Activated CD8-positive, alpha-beta memory T cell treated with anti-CD3 and anti-CD28 coated beads for 4 hours (primary cell): ENCODE measurements at places on chromosomes 4 and X.

DNA sequence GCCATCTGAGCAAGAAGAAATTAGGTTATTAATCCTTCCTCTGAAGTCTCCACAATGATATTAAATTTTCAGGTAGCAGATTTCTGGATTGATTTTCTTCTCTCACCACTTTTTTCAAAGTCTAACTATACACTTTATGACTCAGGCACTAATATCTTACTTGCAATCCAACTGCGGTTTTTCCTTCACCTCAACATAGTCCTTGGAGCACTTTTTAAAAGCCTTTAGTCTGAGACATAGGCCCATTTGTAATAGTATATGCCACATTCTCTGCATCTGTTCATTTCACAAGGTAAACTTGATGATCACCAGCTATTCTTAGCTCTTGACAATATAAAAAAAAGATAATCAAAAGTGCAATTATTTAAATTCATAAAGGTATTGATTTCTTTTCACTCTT is 55.9 kb upstream of the EDNRA start:
- no peak for DNase-seq

GRCh38 chrX:106300656-106301055 is 132.6 kb downstream of the PWWP3B start:
- DNase-seq: no peak

DNA sequence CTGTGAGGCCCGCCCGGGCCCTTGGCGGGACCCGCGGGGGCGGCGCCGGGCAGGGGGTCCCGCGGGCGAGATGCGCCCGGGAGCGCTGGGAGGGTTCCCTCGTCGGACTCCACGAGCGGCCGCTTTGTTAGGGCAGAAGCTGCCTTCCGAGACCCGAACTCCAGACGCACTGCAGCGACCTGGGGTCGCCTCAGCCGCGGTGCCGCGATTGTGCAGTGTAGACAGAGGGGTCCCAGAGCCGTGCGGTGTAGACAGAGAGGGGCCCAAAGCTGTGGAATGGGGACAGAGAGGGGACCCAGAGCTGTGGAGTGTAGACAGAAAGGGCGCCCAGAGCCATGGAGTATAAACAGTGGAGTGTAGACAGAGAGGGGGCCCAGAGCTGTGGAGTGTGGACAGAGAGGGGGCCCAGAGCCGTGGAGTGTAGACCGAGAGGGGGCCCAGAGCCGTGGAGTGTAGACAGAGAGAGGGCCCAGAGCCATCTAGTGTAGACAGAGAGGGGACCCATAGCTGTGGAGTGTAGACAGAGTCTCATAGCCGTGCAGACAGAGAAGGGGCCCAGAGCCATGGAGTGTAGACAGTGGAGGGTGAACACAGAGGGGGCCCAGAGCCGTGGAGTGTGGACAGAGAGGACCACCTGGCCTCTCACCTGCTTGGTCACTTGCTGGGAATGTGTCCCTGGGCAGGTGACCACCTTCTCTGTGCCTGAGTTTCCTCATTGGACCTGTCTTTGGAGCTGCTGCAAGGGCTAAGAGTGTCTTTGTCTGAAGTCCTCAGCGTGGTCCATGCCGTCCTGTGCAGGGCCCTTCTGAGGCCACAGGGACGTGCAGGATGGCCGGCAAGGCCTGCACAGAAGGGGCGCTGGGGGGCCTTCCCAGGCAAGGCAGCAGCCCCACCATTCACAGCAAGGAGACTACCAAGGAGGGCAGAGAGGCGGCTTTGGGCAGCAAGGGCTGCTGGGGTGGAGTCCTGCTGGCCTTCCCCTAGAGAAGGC is 875 bp downstream of the RGS12 start:
- no peak for DNase-seq

DNA sequence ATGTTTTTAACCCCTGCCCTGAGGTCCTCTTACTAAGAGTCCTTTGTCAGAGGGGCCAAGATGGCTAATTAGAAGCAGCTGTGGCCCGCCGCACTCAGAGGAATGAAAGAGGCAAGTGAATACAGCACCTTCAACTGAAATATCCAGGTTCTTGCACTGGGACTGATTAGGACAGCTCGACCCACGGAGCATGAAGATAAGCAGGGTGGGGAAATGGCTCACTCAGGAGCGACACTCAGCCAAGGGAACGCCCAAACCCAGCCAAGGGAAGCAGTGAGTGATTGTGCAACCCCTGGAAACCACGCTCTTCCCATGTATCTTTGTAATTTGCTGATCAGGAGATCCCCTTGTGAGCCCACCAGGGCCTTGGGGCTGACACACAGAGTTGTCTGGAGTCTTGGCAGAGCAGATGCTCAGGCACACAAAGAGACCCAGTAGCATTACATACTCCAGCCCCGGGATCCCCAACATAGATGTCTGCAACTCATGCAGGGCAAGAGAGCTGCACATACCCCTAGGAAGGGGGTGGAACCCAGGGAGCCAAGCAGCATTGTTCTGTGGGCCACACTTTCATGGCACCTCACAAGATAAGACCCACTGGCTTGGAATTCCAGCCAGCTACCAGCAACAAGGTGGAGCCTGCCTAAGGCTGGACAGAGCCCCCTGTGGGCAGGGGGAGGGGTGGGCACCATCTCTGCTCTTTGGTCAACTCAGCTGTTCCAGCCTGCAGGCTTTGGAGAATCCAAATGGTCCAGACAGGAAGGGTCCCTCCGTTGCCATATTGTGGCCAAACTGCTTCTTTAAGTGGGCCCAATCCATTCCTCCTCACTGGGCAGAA is 23.3 kb downstream of the F8A3 start:
- DNase-seq: no peak

DNA sequence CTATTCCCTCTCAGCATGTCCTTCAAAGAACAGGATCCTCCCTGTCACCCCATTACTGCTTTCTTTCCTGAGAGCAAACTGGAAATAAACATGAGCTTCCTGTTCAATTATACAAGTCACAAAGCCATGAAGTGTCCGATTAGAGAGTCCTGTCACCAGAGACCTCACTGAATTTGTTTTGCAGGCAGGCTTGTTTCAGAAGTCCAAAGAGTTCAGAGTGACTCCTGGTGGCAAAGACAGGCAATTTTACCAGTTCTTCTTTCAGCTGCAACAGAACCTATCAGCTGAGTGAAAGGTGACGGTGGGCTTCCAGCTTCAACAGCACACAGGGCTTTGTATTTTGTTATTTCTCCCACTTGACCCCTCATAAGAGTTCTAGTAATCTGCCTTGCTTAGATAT is 6.4 kb downstream of the ELK1 start:
- no peak for DNase-seq

DNA sequence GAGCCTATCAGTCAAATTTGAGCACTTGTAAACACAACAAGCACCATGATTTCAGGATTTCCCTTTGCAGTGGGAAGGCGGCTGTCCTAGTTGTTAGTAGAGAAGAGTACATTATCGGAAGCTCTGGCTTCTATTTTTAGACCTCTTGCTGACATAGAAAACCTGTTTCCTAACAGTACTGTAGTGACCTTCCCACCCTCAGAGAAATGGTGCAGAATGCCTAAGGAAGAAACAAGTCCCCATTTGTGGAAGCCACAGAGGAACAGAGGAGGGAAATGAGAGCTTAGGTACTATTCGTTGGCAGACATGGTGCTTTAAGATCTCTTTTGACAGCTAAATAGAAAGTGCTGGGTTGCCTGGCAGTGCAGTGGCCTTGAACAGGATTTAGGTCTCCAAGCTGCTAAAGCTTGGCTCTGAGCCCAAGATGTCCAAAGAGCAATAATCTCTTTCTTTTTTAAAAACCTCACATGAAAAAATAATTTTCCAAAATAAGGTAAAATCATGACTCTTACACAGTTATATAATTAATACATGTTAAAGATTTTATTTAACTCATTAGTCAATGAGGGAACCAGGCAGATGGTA is 24.9 kb downstream of the GLRA2 start:
- no peak for DNase-seq

DNA sequence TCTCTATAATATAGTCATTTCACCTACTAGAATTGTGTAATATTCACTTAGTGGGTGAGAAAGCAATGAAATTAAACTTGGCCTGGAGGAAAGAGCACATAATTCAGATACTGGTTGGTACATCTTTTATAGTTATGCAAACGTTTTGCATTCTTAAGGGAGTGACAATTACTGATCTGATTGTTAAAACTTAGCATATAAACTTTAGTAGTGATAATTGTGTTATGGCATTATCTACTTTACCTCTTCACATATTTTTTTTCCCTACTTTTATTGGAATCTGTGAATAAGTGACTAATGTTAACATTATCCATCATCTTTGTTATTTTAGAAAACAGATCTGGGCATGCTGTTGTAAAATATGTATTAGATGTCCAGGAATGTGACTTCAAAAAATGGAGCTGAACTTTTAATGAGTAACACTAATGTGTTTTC is 217.4 kb upstream of the GIMD1 start:
- no peak for DNase-seq

DNA sequence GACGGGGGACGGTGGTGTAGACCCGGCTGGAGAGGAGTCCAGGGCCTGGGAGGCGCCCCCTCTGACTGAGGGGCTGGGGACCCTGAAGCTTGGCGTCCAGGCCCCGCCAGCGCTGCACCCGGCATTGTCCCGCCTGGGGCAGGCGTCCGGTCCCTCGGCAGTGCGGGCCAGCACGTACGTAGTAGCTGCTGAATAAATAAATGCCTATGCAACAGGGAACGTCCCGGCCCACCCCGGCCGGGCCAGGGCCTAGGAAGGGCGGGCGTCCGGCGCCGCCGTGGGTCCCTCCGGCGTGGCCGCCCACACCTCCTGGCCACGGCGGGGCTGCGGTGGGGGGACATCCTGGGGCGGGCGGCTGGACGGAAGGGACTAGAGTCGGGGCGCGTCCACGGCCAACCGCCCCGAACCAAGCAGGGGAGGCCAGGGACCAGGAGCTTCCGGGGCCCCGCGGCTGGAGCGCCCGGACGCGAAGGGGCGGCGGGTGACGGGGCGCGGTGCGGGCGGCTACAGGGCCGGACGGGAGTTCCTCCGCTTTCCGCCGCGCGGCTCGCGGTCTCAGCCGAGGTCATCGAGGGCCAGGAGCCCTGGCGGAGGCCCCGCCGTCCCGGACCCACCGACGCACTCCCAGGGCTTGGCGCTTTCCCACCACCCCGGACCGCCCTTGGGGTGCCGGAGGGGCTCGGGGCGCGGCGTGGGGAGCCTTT is 886 bp upstream of the WWC2 start:
- no peak for DNase-seq
